ENCODE measurements at places on chromosomes 6 and 20.

DNA sequence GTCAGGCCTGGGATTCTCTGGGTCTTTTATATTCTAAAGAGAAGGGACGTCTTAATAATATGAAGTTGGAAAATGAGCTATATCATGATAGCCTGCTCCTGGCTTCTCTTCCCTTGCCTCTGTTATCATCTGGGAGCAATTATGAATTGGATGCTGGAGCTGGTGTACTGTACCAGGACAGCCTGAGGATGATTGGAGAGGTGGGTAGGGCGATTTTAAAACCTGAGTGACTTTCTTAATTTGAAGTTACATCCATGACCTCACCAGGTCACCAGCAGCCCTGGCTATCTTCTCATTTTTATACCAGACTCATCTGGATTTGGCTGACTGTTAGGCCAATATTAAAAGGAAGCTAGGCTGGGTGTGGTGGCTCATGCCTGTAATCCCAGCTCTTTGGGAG lies 317.6 kb downstream of the CLIC5 start:
- DNase-seq, result no peak

DNA sequence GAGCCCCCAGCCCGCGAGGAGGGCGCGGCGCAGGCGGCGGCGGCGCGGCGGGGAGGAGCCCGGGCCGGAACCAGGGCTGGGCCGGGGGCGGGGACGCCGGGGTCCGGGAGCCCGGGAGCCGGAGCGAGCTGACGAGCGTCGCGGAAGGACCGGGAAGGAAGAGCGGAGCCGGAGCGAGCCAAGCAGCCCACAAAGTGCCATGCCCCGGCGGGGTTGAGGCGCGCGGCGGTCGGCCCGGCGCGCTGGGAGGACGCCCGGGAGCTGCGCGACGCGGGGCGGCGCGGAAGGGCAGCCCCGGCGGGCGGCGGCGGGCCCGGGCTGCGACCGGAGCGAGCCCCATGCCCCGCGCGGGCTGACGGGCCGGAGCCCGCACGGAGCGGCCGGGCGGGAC lies 289 bp downstream of the FOXP4 start:
- no peak for DNase-seq

DNA sequence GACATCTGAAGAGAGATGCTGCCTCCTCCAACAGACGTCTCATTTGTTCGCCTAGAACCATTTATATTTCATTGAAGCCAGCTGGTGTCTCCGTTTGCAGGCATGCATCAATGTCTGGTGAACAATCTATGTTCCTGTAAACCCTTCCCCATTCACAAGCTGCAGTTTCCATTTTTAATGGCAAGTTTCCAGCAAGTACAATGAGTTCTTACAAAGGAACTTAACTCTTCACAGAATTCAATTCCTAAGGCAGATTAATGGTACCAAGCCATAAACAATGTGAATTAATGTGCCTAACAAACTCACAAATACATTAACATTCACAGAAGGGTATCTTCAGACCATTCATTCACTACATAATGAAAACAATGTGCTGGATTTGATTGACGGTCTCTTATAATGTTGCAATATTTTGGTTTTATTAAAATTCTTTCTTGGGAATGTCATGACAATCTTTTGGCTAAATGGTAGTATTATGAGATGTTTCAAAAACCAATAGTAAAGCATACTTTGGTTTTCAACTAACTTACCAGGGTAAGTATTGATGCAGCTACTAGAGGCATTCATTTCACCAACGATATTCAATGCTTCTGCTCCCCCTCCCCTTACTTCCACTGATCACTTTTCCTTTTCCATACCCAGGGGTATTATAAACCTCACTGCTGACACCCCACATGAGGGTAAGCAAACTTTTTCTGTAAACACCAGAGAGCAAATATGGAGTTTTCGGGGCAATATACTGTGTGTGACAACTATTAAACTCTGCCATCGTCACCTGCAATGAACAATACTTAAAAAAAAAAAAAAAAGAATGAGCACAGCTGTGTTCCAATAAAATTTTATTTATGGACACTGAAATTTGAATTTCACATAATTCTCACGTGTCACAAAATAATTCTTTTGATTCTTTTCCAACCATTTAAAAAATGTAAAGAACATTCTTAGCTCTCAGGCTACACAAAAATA lies 4.2 kb downstream of the AKIRIN2 start:
- DNase-seq, result no peak

GRCh38 chr6:26331218-26332073 lies 33.6 kb upstream of the BTN3A2 start:
- DNase-seq, result peak; percentile 68

- no peak for DNase-seq
These were observed 73.3 kb downstream of the MRPL14 start for GRCh38 chr6:44053760-44054556.

GRCh38 chr20:38272961-38273360 lies 12.4 kb upstream of the KIAA1755 start:
- no peak for DNase-seq

DNA sequence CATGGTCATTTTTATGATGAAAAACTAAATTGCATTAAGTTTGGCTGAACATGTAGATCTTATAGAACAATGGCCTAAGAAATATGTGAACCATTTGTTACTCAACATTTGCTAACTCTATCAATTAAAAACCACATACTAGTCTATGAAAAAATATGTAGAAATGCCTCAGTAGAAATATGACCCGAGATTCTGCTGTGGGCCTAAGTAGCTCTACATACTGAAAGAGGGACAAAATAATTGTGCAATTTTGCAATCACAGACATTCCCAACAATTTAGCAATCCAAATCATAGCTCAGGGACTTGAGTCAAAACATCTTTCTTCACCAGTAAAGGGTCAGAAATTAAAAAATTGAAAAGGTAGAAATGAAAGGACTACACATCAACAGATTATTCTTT lies 619.0 kb downstream of the FRK start:
- no peak for DNase-seq

- no peak for DNase-seq
These were observed 15.9 kb downstream of the PFDN4 start for GRCh38 chr20:54223751-54224150.

- peak; percentile 90 for DNase-seq
These were observed 118.3 kb upstream of the SIRPA start for GRCh38 chr20:1776681-1777475.

DNA sequence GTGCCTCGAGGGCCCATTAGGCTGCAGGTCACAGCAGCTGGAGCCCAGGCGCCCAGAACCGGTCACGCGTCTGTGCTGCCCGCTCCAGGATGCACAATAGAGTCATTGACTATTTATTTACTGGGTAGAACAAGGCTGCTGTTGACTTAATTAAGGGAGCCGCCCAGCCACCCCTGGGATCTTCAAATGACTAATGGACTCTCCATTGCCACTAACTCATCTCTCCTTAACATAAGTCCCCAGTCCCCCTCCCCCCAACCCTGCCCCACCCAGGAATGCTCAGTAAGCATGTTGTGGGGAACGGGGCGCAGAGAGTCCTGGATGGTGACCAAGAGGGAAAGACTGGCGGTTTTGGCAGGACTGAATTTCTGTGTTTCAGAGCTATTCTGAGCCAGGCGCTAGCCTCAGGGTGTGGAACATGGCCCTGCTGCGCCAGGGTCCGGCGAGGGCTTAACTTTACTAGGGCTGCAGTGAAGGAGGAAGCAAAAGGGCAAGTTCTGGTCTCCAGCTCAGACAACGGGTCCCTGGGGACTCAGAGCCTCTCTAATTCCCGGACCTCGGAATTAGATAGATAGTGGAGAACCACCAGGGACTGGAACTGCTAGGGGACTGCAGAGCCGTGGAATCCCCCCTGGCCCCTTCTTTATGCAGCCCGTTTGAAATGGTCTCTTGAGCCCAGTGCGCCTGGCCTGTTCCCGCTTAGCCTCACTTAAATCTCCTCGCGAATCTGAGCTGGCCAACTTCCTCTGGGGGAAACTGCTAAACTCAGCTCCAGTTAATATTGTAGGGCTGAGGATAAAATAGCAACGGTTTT lies 1.5 kb upstream of the GRIK2 start:
- DNase-seq, result no peak

DNA sequence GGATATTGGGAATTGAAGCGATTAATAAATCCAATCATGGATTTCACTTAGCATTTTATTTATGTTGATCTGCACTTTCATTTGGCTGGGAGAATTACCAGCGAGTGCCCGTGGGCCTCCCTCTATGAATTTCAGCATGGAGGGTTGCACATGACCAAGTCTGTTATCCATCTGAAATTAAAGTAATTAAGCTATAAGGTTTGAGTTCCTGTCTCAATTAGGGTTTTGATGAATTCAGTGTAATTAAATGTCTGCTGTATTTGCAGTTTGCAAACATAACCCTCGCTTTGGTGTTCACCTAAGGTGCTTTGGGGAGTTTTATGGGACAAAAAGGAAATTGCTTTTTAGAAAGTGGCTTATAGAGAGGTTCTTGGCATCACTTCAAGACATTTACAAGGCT lies 169.8 kb upstream of the RIN2 start:
- no peak for DNase-seq

GRCh38 chr6:64930681-64931080 lies 776.3 kb downstream of the EYS start:
- no peak for DNase-seq

- DNase-seq, result no peak
These were observed 12.1 kb upstream of the RAMACL start for GRCh38 chr6:166598441-166599138.

DNA sequence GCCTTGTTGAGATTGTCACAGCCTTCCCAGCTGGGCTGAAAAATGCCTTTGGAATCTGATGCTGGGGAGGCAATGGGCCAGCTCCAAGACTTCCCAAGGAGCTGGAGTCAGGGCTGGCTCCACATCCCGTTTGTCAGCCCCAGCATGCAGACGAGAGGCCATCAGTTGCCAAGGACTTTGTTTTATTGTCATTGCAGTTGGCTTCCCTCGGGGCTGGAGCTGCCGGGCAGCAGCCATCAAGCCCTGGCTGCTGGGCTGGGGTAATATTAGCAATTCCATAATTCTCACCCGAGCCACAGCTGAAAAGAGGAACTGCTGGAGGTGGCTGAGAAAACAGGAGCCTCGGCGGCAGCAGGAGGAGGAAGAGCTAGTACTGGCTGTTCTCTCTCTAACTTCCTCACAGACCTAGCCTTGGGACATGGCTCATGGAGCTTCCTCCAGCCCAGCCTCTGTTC lies 182.5 kb downstream of the CDC5L start:
- no peak for DNase-seq

DNA sequence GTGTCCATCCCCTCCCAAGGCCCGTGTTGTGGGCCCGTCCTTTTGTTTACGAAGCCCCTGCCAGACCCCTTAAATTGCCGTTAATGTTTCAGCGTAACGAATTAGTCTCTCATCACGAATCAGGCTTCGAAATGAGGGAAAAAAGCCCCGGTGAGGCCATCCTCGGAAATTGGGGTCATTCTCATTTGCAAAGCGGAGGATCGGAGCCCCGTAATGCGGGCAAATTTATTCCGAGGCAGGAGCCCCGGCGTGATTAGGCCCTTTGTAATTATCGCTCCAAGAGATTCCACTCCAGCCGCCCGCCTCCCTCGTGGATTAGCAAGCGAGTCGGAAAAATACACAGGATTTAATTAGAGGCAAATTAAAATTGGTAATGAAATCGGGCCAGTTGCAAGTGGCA lies 44.9 kb upstream of the MDFI start:
- no peak for DNase-seq

- no peak for DNase-seq
These were observed 120.0 kb upstream of the BCLAF1 start for GRCh38 chr6:136409597-136409996.

DNA sequence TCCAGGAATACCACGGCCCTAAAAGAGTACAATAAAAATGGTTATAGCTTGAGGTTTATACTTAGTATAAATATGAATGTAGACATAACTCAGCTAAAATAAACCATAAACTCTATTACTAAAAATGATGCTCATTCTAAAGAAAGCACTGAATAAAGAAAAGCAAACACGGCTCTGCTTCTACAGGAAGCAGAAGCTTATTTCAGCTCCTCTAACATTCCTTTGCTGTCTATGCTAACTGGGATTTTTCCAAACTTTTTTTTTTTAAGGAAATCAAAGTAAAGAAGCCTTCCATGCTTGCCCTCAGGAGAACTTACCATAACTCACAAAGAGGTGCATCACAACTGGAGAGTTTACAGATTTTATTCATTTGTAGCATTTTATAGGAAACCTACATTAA lies 30.8 kb downstream of the COL9A1 start:
- no peak for DNase-seq

GRCh38 chr6:11275598-11275997 lies 43.1 kb upstream of the NEDD9 start:
- no peak for DNase-seq

DNA sequence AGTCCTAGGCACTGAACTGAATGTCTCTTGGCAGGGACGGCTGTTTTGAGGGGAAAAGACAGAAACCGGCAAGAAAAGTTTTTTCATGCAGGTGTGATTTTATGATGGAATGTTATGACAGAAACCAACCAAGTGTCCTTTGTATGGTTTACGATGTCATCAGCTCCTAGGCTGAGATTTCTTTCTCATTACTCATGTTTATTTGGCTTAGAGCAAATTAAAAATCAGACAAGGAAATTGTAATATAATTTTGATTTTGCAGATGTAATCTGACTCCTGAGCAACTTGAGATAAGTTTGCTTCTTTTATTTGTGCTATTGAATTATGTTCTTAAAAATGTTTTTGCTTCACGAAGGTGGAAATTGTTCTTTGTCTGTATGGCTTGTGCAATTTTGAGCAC lies 58.8 kb upstream of the MAP3K7 start:
- DNase-seq, result no peak

GRCh38 chr20:25470045-25470444 lies 62.6 kb downstream of the GINS1 start:
- DNase-seq, result peak; percentile 47

DNA sequence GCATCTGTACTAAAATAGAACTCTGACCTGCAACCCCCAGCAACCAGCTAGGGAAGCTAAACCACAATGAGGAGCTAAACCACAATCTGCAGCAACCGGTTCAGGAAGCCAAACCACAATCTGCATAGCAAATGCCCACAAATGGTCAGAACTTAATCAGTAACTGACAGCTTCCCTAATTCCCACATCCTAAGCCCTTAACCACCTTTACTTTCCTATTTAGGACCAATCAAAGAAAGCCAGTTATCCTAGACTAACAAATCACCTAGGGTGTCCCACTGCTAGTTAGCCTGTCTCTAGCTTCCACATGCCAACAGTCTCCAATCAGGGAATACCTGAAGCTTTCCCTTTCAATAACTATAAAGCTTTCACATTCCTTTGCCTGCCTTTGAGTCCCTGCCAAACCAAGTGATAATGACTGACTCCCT lies 424.6 kb upstream of the PTCHD4 start:
- no peak for DNase-seq

DNA sequence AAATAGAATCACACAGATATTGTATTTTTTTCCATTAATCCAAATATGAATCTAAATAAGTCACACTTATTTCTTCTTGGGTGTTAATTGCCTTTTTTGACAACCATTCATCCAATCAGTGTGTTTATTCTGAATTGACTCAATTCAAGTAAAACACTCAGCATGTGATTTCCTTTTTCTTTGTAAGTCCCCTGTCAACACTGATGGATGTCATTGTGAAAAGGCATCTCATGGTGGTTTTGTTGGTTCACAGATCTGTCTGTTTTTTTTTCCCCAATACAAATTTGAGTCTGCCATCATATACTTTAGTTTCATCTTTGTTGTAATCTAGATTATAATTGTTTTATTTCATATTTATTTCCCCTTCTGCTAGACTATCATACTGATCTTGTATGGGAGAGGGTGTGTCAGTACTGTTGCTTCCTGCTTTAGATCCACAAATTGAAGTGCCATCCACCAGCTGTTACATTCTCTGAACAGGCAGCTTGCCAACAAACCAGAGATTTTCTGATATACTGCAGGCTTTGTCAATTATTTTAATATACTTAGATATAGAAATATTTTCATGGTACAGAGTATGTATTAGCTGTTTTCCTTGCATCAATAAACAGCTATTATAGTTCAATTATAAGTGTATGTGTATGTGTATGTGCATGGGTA lies 64.2 kb upstream of the FLRT3 start:
- DNase-seq, result no peak

GRCh38 chr6:21713481-21713880 lies 119.9 kb downstream of the SOX4 start:
- no peak for DNase-seq

All from activated naive CD4-positive, alpha-beta T cell treated with anti-CD3 and anti-CD28 coated beads, Interleukin-2, amount 50 U/mL, for 72 hours (primary cell).